ENCODE measurements at places on chromosomes 1 and 21.

GRCh38 chr1:33342041-33342723 is 21.3 kb upstream of the A3GALT2 start:
- DNase-seq = peak; percentile 99

- no peak for DNase-seq
Observed at GRCh38 chr1:22800629-22801028, 90.0 kb downstream of the EPHB2 start.

DNA sequence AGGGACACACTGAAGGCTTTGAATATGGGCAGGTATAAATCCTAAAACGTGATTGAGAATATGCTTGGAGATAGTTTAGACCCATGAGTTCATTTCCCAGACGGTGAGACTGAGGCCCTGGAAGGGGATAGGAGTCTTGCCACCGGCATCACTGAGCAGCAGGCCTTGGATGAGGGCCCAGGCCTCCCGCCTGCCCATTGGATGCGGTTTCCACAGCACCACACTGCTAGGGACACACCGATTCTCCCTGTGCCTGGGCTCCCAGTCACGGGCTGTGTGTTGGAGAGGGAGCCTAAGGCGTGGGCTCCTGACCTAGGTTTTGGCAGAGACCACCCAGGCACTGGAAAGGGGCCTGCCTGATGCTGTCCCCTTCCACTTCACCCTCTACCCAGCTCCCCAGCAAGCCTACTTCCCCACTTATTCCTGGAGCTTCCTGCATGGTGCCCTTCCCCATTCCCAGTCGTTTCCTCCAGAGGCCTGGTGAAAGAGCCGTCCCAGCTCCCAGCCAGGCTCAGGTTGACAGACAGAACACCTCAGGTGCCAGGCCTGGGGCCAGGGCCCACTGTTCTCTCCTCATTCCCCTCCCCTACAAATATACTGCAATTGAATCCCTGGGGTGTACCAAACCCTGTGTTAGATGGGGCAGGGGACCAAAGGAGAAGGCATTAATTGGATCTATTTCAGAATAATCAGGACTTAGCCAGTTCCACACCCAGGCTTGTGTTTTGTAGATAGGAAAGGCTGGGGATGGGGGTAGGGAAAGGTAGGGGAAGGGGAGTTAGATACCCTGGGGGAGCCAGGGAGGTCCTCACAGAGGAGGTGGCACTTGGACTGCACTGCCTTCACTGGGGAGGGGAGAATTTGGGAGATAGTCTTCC is 3.4 kb downstream of the FOXO6 start:
- no peak for DNase-seq

- DNase-seq = no peak
Observed at GRCh38 chr1:110390692-110391245, at the start of gene SLC16A4. Gene SLC16A4, minus strand, starts transcription at chr1:110391026. Its CDS starts 1,703 bp downstream, at chr1:110389323.

- DNase-seq = no peak
Observed at GRCh38 chr1:9701665-9702064, 50.1 kb downstream of the PIK3CD start.

GRCh38 chr1:76572229-76572628 is 295.1 kb upstream of the ST6GALNAC5 start:
- no peak for DNase-seq

GRCh38 chr1:74771913-74772515 is 39.1 kb downstream of the TYW3 start:
- peak; percentile 55 for DNase-seq

DNA sequence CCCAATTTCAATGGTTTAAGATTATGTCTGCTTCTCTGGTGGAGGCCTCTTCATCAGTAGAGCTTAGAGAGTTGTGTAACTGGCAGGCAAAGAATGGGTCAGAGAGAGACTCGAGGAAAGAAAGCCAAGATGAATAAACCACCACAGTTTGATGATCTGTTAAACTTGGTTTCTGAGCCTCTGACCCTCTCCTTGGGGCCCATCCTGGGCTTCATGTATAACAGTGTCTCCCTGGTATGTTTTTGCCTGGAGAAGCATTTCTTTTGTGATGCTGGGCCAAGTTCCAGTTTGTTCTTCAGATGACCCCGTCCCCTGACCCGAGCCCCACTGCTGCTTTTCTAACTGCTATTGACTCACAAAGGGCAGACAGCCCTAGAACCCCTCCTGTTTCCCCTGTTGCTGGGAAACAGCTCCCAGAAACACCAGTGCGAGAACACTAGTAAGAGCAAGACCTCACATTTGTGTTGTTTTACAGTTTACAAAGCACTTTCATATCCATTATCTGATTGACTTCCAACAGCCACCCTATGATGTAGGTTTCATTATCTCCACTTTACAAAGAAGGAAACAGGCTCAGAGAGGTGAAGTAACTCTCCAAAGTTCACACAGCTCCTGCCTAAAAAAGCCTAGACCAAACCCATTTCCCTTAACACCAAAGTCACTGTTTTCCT is 9.0 kb downstream of the CD2 start:
- DNase-seq = no peak

GRCh38 chr1:161140755-161141400 is 8.4 kb upstream of the DEDD start:
- no peak for DNase-seq

DNA sequence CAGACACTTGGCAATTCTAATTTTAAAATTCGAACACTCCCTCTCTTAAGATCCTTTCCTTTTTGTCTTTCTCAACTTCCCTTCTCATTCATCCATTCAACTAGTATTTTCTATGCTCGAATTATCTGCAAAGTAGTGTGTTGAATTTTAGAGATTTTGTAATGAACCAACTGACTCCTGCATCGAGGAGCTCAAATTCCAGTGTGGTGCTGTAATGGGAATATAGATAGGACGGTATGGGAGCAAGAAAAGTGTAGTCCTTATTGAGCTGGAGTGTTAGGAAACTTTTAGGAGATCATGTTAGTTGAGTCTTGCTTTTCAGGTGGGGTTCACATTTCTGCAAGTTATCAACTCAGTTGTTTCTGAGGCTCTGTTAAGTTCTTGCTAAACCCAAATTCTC is 897.5 kb downstream of the TTLL7 start:
- DNase-seq = no peak

DNA sequence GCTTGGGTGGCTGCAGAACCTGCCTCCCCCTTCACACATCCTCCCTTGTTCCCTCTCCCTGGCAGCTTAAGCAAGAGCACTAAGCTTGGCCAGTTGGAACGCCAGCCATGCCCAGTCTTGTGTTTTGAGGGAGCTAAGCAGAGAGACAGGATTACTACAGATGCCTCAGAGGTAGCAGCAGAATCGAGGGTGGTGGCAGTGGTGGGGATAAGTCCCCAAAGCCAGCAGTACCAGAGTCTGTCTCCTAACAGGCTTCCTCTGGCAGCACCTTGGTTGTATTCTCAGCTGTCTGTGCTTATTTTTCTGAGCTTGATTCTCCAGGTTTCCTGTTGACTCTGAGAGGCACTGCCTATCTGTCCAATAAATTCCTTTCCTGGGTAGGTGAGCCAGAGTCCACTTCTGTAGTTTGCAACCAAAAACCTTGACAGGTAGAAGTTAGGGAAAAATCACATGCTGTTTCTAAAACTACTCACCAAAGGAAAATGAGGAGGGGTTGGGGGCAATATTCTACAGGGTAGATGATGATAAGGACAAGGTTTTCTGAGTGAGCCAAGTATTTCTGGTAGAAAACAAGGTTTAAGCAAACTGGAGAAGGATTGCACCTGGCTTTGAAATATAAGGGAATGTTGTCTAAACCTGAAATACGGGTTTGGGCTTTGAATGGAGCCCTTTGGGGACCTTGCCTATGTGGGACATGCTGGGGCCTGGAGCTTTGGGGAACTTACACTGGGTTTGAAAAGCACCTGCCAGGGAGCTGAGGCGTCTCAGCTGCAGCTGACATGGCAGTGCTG is 100.8 kb downstream of the PBX1 start:
- DNase-seq = no peak

DNA sequence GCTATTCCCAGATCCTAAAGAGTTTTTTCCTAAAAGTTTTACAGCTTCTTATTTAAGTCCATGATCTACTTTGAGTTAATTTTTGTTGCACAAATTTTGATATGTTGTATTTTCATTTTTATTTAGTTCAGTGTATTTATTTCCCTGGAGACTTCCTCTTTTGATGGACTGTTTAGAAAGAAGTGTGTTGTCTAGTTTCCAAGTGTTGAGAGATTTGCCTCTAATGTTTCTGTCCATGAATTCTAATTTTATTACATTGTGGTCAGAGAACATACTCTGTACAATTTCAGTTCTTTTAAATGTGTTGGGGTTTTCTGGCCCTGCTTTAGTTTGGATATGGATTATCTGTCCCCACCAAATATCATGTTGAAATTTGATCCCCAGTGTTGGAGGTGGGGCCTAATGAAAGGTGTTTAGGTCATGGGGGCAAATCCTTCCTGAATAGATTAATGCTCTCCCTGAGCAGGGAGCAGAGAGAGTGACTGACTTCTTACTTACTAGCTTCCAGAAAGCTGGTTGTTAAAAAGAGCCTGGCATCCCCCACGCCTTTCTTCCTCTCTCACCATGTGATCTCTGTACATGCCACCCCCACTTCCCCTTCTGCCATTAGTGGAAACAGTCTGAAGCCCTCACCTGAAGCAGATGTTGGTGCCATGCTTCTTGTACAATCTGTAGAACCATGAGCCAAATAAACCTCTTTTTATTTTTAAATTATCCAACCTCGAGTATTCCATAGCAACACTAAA is 4.6 kb downstream of the CHD1L start:
- no peak for DNase-seq

DNA sequence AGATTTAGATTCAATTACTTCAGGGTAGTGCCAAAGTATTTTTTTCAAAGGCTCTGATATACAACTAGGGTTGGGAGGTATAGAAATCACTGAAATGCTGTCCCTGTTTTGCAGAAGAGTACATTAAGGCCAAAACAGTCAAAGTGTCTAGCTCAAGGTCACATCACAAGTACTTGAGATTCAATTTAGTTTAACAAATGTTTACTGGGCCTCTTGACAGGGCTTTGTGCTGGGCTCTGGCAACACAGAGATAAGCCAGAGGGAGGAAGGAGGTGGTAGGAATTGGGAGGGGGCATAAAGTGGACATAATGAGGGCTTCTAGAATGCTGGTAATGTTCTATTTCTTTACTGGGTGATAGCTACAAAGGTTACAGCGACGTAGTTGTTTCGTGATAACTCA is 2.3 kb upstream of the SLC9A1 start:
- no peak for DNase-seq
